NCI-H774 (cell line): ENCODE measurements at places on chromosomes 3 and 15.
A peak's percentile ranks its signal among the peaks of the same experiment; 100 is the strongest.

- DNase-seq, result no peak
Observed at GRCh38 chr3:141148770-141149169, 82.9 kb upstream of the PXYLP1 start.

- DNase-seq, result no peak
Observed at GRCh38 chr3:128494367-128494650, 1.3 kb upstream of the GATA2 start.

DNA sequence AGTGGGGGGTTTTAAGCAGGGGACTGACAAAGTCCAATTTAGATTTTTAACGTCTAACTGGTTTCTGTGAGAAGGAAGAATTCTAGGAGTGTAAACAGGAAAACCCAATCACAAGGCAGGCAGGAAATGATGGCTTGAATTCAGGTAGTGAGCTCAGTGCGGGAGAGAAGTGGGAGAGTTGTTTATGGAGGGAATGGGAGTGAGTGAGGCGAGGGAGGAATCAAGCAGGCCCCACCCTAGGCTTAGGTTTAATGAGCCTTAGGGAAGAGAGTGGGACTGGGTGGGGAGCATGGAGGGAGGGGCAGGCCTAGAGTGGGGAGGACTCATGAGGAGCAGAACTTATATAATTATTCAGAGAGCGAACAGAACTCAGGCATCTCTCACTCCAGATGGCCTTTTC is 17.9 kb downstream of the VIPR1 start:
- DNase-seq, result no peak

DNA sequence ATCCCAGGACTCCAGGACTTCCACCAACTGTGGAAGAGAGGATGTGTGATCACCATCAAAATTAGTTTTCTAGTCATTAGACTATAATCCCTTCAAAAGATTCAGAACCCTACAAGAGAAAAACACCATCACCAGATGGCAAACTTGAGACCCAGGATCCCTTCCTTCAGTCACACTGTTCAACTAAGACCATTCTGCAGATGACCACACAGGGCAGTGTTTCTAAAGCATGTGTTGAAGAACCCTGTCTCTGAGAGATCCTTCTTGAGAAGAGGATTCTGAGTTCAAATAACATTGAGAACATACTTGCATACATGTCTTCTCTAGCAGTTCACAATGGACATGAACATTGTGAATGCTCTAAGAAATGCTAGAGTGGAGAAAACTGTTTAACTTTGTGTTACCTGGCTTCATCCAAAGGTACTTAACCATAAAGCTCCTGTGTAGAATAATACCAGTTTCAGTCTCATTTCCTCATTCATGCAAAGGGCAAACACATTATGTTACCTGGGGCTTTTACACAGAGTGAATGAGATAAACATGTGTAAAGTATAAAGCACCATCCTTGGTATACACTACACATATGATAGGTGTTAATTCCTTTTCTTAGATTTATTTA is 2.4 kb upstream of the ADGRG7 start:
- DNase-seq, result no peak

DNA sequence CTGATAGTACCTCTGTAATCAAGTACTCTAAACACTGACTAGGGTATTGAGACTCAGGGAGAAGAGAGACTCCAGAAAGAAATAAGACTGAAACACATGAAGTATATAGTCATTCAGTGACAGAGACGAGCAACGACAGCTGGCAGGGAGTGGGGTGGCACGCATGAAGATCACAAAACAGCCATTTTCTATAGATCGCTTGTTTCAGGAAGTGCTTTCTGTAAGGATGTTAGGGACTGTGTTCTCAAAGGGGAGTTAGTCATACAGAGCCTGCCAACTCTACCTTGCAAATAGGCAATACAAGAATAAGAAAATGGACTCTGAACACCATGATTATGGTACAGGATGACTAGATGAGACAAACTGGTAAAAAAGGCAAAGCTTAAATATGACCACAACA is 139.5 kb downstream of the TBL1XR1 start:
- DNase-seq, result no peak

DNA sequence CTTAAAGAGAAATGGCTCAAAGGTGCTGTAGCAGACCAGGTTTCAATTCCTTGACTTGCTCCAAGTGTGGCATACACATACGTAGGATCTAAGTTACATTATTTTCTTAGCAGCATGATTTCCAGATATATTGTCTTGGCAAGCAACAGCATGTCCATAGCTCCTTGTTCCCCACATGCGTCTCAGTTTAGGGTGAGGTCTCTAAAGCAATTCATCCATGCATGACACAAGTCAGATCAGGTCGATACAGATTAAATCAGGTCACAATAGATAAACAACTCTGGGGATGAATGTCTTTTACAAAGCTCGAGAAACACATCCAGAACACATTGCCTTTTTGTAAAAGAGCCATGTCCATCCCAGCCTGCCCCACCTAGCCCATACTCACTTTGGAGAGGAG is 108.9 kb upstream of the ABHD17C start:
- no peak for DNase-seq

GRCh38 chr3:116200956-116201690 is 244.2 kb downstream of the LSAMP start:
- DNase-seq, result no peak

GRCh38 chr3:56795829-56796185 is 5.9 kb downstream of the ARHGEF3 start:
- DNase-seq, result no peak

DNA sequence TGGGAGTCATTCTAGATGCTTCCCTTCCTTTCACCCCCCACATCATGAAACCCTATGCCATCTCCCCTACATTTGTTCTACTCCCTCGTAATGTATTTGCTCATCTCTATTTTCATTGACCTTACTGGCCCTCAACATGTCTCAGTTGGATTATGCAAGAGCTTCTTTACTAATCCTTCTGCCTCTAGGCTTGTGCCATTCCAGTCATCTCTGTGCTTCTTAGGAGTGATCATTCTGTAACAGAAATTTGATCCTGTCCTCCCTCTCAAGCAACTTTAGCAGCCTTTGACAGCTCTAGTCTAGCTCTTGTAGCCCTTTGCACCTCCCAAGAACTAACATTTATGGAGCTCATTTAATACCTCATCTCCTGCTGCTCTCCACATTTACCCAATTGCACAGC is 64.7 kb downstream of the ISL2 start:
- DNase-seq, result no peak

GRCh38 chr15:37098468-37099318 is 1.7 kb downstream of the MEIS2 start:
- DNase-seq, result peak; percentile 30
